ENCODE measurements at places on chromosomes 13 and 19.

DNA sequence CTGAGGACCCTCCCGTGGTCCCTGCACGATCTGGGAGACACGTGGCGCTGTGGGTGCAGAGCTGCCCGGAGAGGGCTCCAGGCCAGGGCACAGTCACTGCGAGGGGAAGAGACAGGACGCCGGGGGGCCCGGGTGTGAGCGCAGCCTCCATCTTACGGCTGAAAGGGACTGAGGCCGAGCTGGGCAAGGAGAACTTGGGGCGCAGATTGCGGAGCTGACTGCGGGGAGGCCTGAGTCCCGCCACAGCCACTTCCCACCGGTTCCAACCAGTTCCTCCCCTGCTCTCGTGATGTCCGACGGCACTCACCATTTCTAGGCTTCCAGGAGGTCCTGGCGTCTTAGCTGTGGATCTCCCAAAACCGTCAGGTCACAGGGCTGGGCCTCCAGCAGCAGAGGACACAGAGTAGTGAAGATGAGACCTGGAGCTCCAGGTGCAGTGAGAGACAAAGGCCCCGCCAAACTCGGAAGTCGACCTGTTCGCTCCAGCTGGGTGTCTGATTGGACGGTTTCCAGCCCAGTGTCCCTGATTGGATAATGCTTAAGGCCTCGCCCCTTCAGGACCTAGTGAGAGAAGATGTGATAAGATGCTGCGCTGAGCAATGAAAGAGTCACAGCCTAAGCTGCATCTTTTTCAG lies 4.8 kb upstream of the ZNF253 start:
- DNase-seq, result peak; percentile 39

DNA sequence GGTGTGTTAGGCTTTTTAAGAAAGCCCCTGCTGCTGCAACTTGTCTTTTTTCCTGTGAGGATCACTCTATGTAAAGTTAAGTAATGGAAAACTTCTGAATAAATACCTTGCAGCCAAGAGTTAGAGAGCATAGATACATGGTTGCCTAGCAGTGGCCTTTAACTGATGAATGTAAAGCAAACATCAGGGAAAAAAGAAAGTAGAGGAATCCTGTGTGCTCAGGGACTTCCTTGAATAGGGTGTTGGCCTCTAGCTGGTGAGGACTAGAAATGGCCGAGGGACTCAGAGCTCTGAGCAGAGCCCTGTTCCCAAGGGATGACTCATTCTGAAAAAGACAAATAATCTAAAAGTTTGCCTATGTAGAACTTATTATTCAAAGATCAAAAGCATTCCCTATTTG lies 135.7 kb downstream of the MIPEP start:
- no peak for DNase-seq

- no peak for DNase-seq
These were observed 350.1 kb downstream of the LIG4 start for GRCh38 chr13:107865318-107865575.

- no peak for DNase-seq
These were observed 691 bp upstream of the OLFM2 start for GRCh38 chr19:9937001-9937411.

- no peak for DNase-seq
These were observed 202.8 kb downstream of the MTUS2 start for GRCh38 chr13:29022968-29023367.

GRCh38 chr19:56170261-56170660 lies 5.5 kb upstream of the GALP start:
- DNase-seq, result no peak

DNA sequence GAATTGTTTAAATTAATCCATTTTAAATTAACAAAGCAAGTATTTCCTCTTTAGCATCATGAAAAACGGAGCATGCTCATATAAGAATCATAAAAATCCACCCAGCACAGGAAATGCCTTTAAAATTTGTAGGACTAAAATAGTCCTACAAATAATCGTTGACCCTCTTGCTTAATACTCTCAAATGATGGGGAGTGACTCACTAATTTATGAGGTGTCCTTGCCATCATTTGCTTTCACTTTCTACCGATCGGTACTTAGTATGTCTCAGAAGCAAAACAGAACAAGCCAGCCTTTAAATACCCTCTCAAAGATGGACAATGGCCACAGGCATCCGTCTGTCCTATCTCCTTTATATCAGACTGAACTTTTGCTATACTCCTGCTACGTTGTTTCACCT lies 97.2 kb downstream of the SUCLA2 start:
- DNase-seq, result no peak

DNA sequence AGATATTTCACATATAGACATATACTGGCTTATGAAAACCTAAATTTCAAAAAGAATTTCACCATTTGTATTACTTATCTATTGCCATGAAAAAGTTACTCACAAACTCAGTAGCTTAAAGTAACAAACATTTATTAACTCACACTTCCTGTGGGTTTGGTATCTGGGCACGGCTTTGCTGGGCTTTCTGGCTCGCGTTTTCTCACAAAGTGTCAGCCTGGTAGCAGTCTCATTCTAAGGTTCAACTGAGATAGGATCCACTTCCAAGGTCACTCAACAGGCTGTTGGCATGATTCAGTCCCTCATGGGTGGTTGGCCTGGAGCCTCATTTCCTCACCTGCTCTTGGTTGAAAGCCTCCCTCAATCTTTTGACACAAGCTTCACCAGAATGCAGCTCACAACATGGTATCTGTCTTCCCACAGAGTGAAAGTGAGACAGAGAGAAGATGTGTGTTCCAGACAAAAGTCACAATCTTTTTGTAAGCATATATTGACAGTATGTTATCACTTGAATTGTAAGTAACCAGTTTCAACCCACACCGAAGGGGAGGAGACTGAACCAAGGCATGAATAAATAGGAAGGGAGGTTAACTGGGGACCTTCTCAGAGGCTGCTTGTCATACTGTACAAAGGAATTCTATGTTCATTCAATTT lies 1065.8 kb upstream of the SPRY2 start:
- no peak for DNase-seq

GRCh38 chr13:26680123-26680450 lies 80.5 kb downstream of the GPR12 start:
- no peak for DNase-seq

DNA sequence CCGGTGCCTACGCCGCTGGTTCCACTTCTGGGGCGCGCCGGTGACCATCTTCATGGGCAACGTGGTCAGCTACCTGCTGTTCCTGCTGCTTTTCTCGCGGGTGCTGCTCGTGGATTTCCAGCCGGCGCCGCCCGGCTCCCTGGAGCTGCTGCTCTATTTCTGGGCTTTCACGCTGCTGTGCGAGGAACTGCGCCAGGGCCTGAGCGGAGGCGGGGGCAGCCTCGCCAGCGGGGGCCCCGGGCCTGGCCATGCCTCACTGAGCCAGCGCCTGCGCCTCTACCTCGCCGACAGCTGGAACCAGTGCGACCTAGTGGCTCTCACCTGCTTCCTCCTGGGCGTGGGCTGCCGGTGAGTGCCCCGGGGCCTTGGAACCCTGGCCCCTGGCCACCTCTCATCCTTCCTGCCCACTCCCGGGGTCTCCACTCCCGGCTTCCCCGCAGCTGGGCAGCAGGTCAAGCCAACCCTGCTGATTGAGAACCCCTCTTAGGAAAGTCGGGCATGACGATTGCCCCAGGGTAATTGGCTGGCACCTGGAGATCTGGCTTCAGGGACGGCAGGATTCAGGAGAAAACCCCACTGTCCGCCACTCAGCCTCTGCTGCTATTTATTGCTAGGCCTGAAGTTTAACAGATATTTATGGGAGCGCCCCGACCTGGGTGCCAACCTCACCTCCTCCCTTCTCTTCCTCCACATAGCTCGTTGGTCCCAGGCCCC lies 39.1 kb downstream of the TRPM4 start:
- DNase-seq, result no peak

DNA sequence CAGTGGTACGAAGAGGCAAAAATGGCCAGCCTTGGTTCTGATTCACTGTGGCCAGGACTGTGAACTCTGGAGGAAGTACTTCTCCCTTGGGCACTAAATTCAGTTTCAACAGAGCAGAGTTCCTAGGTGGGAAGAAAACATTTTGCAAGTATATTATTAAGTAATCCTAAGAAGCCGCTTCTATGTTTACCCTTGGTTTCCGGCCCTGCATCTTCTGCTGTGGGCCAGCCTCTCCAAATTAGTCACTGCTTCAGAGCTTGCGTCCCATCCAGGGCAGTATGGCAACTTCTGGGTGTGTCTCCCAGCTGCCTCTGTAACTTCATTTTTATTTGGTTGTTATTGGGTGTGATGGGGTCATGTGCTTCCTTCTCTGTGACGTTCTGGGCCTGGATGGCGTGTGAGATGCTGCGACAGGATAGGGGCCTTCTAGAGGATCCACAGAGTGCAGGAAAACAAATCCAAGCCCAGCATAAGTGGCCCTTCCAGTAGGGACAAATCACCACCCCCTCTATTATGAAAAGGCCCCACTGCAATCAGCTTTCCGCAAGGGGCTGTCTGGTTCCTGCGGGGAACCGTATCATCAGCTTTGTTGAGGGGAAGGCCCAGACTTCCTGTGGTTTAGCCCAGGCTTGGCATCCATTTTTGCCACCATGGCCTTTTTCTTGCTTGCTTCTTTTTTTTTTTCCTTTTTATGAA lies 55.1 kb upstream of the C1QTNF9 start:
- DNase-seq, result peak; percentile 62

- no peak for DNase-seq
These were observed 7.6 kb downstream of the WTIP start for GRCh38 chr19:34489175-34489574.

- no peak for DNase-seq
These were observed 21.6 kb downstream of the MYCBP2 start for GRCh38 chr13:77305266-77305665.

DNA sequence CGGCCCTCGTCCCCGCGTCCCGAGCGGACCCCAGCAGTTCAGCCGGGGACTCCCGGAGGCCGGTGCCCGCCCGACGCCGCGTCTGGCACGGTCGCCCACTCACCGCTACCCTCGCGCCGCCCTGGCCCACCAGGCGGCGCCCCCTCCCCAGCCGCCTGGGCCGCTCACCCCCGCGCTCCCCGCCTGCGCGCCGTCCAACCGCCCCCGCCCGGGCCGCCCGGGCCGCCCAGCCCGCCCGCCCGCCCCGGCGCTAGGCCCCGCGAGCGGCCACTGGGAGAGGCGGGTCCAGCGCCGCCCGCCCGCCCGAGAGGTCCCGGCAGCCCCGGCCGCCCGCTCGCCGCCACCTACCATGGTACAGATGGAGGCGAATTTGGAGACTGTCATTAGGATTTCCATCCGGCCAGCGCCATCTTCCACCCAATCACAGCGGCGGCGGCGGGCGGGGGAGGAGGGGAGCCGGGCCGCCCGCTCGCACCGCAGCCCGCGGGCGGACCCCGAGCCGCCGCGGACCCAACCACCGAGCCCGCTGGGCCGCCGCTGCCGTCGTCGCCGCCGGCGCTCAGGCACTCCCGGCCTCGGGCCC lies at the start of gene USP12:
USP12 (minus strand) TSS at position 568 of the 583 bp plus-strand sequence; CDS start at position 396, 172 bp downstream.
- no peak for DNase-seq

- DNase-seq, result peak; percentile 70
These were observed at the start of gene ZNF345 for GRCh38 chr19:36850559-36851442. Gene ZNF345, plus strand, starts transcription at chr19:36850876. Its CDS starts 25,955 bp downstream, at chr19:36876831.

DNA sequence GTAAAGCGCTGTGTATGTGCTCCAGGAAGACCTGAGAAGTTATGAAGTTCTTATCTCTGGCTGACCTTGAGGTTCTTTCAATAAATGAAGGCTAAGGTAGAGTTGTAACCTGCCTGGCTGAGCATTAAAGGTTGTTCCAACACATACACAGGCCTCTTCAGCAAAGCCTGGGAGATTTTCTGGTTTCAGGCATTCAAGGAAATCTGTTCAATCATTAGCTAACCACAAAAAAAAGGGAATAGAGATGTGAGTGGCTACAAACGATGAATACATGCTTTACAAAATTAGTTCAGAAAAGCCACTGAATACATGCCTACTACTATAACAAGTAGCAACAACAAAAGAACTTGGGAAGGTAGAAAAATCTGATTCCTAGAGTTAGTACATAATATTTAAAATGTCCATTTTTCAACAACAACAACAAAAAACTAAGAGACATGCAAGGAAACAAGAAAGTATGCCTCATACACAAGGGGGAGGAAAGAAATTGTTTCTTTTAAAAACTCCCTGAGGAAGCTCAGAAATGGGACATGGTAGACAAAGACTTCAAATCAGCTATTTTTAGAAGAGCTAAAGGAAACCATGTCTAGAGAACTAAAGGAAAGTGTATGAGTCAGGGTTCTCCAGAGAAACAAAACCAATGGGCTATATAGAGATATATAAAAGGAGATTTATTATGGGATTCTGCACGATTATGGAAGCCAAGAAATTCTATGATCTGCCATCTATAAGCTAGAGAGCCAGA lies 191.5 kb upstream of the IPO5 start:
- DNase-seq, result no peak

GRCh38 chr19:55228015-55228391 lies 560 bp downstream of the TMEM86B start:
- DNase-seq, result no peak

DNA sequence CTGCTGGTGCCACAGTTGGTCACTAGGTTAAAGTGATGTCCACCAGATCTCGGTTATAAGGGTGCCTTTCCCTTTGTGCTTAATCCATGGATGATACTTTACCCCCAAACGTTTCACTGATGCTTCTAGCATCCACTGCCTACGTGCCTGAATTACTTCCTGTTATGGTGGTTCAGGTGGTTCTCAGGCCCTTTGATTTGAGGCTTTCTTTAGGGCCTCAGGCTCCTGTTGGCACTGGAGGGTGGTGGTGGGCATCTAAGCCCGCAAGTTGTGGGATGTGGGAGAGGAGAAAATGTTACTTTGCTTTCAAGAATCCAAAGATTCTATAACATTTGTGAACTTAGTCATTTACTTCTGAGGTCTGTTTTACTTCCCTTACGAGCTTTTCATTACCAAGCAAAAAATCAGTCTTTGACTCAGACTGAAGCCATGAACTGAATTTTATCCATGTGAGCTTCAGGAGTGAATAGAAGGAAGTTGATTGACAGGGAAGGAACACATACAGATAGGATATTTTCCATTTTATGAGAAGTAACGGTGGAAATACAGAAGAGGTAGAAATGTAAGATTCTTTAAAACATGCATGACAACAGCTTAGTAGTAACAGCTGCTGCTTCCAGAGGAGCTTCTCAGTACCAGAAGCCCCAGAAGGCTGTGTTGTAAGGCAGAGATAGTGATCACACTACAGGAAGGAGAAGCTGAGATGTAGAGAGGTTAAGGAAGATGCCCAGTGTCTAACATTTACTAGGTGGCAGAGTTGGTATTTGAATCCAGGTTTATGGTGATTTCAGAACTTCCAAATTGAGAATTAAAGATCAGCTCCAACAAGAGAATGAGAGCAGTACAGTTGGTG lies 65.0 kb downstream of the ARHGEF7 start:
- no peak for DNase-seq

- DNase-seq, result no peak
These were observed 58.1 kb downstream of the TUBA3C start for GRCh38 chr13:19123502-19123901.

DNA sequence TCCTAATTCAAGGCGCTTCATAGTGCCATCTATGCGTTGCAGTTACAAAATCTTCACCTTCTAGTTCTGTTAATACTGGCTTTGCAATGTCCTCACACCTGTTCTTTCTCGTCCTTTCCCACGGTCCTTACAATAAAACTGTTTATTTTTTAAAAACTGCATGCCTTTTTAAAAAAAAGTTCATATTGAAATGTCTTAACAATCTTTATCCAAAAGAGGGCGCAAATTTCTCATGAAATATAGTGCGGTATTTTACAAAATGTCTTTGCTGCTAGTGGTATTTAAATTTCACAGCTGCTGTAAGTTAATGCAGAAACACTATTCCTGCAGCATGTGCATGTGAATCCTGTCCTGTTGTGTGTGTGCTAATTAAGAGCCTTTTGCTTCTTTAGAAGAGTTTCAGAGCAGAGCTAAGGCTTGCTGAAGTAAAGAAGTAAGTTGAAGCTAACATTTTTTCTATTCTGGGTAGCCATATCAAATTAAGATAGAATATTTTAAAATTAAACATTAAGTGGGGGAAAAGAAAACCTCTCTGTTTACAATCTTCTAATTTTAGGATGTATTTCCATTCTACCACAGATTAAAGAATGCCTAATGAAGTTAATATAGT lies 15.8 kb upstream of the CLDN10 start:
- no peak for DNase-seq

All from T-helper 9 cell (primary cell).